ENCODE measurements at places on chromosomes 1 and 21.

- no peak for DNase-seq
Observed at GRCh38 chr1:164092603-164093353, 466.2 kb upstream of the PBX1 start.

GRCh38 chr21:32306021-32306780 is 7.5 kb downstream of the MRAP start:
- DNase-seq: no peak

GRCh38 chr1:109484519-109484975 is 842 bp downstream of the ATXN7L2 start:
- no peak for DNase-seq

DNA sequence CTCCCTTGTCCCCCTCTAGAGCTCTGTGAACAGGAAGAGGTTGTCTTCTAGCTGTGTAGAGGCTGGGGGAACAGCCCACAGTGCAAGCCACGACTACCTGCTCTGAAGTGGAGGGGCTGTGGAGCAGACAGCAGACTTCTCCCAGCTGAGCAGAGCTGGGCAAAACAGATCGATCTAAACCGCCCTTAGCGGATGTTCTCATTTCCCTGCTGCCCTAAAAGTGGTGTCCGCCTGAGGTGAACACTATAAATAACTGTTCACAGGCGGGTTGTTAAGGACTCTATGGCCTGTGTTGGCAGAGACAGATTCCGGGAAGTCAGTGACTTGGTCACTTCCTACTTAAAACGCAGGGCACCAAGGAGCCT is 203.2 kb downstream of the RHOU start:
- no peak for DNase-seq

DNA sequence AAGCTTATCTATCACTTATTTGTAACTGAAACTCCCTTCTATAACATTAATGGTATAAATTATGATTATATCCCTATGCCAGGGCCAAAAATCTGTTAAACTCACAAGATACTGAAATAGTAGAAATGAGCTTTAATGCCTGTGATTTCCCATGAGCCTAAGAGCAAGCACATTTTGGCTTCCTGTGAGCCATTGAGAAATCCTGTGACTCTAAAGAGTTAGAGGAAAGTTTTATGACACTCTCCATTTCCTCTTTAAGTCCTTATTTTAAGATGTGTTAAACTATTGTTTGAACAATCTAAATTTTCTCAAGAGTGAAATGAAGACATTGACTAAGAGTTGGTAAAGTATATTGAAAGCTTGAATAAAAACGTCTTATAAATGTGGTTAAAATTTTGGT is 45.6 kb downstream of the SUCO start:
- no peak for DNase-seq

- no peak for DNase-seq
Observed at GRCh38 chr21:38448671-38449385, 49.4 kb downstream of the ERG start.

- no peak for DNase-seq
Observed at GRCh38 chr21:42049578-42050430, 21.3 kb upstream of the UMODL1 start.

GRCh38 chr1:172145231-172145651 is 275.2 kb upstream of the C1orf105 start:
- DNase-seq: no peak

Measured in stimulated activated CD4-positive, alpha-beta T cell treated with anti-CD3 and anti-CD28 coated beads, Interleukin-12 subunit alpha, Interleukin-12 subunit beta, amount 100 ng/mL, for 24 hours (primary cell).